Stimulated activated naive CD4-positive, alpha-beta T cell treated with Interleukin-2 at 50 U/mL for 16 hours (primary cell): ENCODE measurements at places on chromosomes 11 and 22.
A peak's percentile ranks its signal among the peaks of the same experiment; 100 is the strongest.

DNA sequence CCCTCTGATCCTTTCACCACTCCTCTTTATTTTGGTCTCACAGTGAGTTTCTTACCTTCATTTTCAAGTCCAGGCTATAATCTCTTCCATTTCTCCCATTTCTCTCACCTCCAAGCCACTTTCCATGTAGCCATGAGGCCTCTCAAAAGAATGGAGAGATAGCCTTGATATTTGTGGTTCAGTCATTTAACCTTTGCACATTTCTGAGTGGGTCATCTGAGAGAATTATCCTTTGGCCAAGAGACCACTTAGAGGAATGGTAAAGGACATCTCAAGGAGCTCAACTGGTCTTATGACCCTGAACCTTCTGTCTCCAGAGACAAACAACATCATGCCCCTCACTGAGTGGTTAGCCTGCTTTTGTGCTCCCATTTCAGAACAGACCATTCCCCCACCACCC lies 121.1 kb downstream of the KIRREL3 start:
- DNase-seq, result no peak

DNA sequence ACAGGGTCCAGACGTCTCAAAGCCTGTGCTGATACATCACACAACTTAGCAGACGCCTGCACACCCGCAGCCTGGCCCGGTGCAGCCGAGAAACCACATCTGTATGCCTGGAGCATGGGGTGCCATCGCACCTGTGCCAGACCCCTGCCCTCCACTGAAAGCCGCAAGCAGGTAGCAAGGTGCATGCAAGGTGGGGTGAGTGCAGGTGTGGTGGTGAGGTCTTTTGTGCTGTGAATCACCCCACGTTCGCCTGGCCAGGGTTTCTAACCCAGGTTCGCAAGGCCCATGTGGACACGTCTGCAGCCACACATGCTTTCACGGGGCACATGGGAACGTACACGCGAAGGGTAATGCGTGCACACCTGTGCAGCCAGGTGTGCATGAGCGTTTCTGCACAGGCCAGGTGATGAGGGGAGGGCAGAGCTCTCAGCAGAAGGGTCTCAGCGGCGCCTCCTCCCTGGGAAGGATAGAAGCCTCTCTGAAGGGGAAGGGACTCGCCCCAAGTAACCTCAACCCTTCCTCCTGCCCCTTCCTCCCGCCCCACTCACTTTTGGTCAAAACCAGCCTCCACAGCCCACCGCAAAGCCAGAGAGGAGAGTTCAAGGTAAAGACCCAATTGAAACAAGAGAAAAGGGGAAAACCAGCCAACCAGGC lies 19.5 kb downstream of the CBX7 start:
- DNase-seq, result no peak

GRCh38 chr11:73465871-73466270 lies 89.7 kb downstream of the RELT start:
- DNase-seq, result no peak

GRCh38 chr22:49233507-49234100 lies 594.1 kb downstream of the BRD1 start:
- DNase-seq, result no peak

DNA sequence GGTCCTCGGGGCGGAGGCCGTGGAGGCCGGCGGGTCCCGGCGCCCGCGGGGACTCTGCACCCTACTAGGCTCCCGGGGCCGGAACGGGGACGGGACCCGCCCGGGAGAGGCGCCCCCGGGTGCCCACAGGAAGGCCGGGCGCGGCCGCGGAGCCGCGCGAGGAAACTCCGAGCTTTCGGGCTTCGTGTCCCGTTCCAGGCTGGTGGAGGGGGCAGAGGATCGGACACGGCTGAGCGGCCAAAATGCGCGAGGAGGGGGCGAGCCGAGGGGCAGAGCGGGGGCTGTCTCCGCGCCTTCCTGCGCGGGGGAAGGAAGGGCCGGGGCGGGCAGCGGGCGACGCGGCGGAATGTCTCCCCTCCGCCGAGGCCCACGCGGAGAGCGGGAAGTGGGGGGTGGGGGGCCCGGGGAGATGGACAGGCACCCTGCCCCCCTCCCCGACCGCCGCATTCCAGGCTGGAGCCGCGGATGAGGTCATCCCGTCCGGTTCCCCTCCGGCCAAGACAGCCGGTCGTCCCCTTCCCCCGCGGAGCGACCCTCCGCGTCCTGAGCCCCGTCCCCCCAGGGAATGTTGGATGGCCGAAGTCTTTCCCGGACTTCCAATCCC lies 430 bp downstream of the CDC42EP1 start:
- no peak for DNase-seq

- DNase-seq, result no peak
These were observed 39.7 kb upstream of the GALNT18 start for GRCh38 chr11:11661326-11662040.

GRCh38 chr22:45763236-45763624 lies 91.6 kb downstream of the ATXN10 start:
- DNase-seq, result no peak

DNA sequence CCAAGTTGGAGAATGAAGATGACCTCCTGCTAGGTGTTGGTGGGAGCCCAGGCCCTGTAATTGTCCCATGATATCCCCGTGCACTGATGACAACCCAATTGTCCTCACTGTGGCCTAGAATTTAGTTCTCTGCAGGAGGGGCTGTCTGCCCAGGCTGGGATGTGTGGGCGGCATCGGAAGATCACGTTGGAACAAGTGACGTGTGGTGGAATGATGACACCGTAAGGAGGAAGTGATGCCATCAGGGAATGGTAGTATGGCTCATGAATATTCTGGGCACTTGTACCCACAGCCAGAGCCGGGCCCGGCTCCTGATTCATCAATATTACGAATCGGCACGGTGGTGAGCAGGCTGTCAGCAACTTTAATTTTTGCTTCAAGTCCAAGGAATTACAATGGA lies 111.6 kb downstream of the MIAT start:
- DNase-seq, result no peak

DNA sequence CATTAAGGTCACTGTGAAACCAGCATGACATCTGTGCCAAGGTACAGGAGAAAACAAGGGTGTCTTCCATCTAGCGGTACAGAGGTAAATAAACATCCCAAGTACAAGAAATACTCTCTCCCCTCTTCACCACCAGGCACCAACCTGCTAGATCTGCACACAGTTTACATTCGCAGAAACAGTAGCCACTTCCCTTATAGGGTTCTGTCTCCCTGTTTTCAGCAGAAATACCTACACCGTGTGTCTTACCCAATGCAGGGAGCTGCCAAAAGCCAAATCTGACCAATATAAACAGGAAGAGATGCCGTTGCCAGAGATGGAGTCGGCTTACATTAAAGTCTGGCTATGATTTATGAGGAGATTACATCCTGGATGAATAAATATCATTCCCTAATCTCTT lies 1.2 kb downstream of the SCN4B start:
- no peak for DNase-seq

- no peak for DNase-seq
These were observed 24.6 kb downstream of the MS4A10 start for GRCh38 chr11:60809691-60810090.

GRCh38 chr22:50027639-50028537 lies 15.3 kb upstream of the IL17REL start:
- DNase-seq, result peak; percentile 72

DNA sequence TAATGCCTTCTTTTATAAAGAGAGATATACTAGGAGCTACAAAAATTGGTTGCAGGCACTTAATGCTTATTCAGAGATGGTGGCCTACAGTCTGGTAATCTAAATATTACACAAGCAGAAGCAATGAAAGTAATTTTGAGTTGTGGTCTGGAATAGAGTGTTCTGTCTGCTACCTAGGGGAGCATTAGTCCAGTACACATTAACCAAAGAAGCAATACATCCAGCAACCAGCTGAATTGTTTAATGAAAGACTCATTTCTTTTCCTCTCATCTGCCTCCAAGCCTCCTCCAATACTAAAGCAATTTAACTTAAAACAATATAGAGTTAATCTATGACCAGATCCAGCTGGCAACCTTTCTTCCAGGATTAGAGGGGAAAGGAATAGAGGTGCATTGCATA lies 877.1 kb upstream of the CNTN5 start:
- DNase-seq, result no peak

DNA sequence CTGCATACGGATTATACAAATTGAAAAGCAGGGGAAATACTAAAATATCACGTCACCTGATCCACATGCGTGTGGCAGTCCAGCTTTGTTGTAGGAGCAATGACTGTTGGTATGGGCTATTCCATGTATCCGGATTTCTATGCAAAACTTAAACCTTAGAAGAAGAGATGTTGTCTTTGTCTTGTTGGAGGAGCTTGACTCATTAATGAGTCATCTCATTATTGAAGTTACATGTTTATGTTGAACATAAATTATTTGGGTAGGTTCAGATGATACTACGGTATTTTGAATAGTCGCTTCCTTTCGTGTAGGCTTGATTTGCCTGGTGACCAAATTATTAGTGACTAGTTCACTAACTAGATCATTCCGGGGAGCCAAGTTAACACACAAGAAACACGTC lies 806 bp upstream of the SAAL1 start:
- no peak for DNase-seq

DNA sequence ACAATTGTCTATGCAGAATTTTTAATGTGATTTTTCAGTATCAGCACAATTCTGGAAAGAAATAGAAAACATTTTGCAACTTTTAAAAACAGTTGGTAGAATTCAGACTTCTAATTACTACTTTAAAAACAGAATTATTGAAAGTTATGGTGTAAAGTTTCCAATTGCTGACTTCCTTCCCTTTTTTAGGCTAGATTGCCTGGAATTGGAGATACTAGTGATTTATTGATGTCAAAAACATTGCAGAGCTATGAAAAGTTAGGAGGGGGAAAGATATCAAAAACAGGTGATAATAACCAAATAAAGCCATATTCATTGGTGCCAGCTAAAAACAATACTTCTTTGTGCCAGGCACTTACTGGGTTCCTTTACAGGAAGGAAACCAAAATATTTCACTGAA lies 485.5 kb downstream of the TMEM135 start:
- DNase-seq, result no peak

DNA sequence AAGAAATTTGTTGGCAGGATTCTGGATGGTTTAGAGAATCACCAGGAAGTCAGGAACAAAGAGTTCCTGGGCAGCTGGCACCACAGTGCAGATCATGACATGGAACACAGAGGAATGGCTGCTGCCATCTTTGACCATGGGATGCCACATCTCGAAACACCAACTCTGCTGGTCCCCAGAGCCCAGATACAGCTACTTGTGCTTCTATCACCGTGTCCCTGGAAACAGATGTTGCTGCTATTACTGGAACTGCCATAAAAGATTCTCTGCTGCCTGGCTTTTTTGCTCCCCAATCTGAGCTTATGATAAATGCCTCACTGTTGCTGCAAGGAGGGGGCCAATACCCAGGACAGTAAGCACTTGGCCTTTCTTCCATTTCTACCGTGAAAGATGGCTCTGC lies 185.2 kb downstream of the CSNK2A3 start:
- DNase-seq, result no peak

DNA sequence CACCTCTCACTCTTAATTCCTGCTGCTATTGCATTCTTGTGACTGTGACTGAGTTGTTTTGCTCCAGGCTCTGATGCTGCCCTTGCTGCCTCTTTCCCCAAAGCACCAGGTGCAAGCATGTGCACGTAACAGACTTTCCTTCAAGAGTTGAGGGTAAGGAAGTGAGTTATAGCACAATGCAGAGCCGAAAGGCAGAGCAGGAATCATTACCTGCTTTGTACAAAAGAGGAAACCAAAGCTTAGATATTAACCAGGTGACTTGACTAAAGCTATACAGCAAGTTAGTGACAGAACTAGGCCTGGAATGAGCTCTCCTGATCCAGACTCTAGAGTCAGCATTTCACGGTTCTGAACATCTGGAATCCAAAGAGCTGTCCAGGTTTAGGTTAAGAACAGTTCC lies 33.6 kb downstream of the NEU3 start:
- DNase-seq, result no peak

- no peak for DNase-seq
These were observed 63.4 kb downstream of the TSPAN18 start for GRCh38 chr11:44790211-44790610.

DNA sequence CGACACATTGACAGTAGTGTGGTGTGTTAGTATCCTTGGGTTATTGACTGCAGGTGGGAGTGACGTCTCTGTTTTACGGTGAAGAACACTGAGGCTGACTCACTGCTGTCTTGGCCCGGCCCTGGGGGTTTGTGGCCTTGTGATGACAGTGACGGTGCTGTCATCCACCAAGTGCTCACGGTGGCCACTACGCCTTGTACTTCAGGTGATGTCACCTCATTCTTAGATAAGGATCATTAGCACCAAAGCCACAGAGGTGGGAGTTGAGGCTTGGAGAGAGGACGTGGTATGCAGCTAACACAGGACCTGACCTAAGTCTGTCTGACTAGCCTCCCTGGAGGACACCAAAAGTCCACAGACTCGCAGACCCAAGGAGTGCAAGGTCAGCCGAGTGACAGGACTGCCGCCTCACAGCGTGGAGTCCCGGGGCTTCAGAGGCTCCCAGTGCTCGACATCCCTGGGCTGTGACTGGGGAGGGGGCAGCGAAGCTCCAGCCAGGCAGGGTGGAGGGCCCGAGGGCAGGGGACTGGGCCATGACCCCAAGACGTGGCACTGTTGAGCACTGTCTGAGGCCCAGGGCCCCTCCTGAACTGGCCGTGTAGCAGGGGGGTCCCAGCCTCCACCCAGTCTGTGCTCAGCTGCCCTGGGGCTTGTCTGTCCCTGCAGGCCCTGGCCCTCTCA lies 56.5 kb downstream of the NAT10 start:
- peak; percentile 44 for DNase-seq

DNA sequence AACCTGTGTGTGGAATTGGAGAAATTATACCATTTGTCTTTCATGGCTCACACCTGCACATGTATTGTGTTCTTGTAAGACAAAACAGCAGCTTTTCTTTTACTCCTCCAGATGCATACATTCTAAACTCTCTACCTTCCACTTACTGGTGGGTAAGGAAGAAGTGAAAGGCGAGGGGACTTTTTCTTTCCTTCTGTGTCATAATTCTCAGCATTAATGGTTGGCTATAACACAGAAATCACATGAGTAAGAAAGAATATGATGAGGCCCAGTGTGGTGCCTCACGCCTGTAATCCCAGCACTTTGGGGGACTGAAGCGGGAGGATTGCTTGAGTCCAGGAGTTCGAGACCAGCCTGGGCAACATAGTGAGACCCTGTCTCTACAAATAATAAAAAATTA lies 57.8 kb upstream of the SHANK2 start:
- DNase-seq, result no peak

GRCh38 chr22:50303848-50304527 lies 3.5 kb downstream of the PLXNB2 start:
- DNase-seq, result no peak

GRCh38 chr11:108398439-108398838 lies 68.9 kb downstream of the C11orf65 start:
- no peak for DNase-seq

- DNase-seq, result no peak
These were observed 18.3 kb downstream of the MYO18B start for GRCh38 chr22:25760294-25760693.

- no peak for DNase-seq
These were observed 406.3 kb downstream of the BUD13 start for GRCh38 chr11:116366451-116366850.

DNA sequence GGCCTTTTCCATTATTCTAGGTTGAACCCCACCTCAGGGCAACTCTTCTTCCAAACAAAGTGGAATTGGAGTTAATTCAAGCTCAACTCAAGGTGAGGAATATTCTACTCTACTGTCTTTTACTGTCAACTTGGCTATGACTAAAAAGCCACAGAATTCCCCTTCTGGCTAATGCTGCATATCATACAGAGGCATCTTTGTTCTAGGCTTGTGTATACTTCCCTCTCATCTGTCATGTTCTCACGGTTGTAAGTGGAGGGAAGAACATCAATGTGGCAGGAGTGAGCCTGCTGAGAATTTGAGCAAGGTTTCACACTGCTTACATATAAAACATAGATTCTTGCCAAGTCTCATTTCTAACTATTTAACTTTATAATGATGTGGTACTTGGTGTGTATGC lies 921.4 kb upstream of the CNTN5 start:
- DNase-seq, result no peak
